Fibroblast of gingiva (primary cell): ENCODE measurements at places on chromosomes 11 and 22.

DNA sequence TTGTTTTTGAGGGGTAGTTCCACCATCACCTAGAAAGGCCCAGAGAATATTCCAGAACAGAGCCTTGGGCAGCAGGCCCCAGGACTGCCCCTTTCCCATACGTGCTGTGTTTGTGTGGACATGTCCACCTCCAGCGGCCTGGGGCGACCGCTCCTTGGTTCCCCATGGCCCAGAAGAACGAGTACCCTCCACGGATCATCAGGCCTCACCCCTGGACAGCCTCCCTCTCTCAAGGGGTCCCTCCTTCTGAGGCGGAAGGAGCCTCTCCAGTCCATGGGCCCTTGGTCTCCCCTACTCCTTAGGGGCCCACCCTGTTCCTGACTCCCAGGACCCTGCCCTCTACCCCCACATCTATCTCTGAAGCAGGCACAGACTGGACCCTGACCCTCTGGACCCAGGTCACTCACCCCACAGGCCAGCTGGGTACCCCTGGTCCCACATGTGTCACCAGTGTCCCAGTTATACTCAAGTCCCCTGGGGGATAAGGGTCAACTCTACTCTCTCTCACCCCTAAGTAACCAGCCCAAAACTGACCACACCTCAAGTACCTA, 32.6 kb downstream of the IGLL5 start:
- DNase-seq, result no peak

GRCh38 chr22:35043252-35043933, 22.6 kb upstream of the ISX start:
- no peak for DNase-seq

DNA sequence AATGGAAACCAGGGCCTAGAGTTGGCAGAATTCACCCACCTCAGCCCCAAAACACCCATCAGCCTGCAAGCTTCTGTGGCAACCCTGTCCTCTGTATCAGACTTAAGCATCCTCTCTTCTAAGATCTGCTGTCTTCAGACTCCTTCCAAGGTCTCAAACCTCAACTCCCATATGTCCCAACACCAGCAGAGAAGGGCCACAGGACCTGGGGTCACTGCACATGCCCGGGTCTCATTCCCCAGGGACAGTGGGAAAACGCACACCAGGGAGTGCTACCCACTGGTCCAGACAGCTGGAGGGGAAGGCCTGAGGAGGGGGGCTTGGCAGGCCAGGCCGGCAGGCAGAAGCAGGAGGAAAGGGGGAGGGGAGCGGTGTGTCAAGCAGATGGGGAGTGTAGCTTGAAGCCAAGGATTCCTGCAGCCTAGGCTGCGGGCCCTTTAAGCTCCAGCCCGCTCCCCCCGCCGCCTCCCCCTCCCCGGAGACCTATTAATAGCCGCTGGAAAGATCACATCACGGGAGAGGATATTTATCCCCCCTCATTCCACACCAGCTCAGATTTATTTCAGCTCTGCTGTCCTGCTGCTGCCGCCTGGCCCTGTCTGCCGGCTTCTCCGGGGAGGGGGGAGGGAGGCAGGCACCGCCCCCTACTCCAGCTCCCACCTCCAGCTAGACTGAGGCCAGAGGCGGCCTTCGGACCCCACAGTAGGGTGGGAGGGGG, 16.7 kb downstream of the BCL9L start:
- DNase-seq, result peak; percentile 94

- DNase-seq, result no peak
Observed at GRCh38 chr11:2576111-2576510, 123.7 kb downstream of the KCNQ1OT1 start.

- DNase-seq, result no peak
Observed at GRCh38 chr11:72741429-72741833, 10.8 kb downstream of the ARAP1 start.

- no peak for DNase-seq
Observed at GRCh38 chr22:45966895-45967365, 10.0 kb downstream of the WNT7B start.

- no peak for DNase-seq
Observed at GRCh38 chr11:33869481-33870422, 22.1 kb downstream of the LMO2 start.

DNA sequence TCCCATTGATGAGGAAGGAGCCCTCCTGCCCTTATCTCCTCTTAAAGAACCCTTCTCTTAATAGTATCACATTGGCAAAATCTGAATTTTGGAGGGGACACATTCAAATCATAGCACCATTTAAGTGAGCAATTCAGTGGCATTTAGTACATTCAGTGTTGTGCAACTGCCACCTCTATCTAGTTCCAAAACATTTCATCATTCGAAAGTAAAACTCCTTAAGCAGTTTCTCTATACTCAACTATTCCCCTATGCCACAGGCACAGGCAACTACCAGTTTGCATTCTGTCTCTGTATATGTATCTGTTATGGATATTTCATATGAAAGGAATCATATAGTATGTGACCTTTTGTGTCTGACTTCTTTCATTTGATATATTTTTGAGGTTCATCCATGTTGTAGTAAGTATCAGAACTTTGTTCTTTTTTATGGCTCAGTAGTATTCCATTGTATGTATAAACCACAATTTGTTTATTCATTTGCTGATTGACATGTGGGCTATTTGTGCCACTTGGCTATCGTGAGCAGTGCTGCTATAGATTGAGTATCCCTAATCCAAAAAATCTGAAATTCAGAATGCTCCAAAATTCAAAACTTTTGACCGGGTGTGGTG, 22.9 kb downstream of the FAR1 start:
- peak; percentile 19 for DNase-seq

DNA sequence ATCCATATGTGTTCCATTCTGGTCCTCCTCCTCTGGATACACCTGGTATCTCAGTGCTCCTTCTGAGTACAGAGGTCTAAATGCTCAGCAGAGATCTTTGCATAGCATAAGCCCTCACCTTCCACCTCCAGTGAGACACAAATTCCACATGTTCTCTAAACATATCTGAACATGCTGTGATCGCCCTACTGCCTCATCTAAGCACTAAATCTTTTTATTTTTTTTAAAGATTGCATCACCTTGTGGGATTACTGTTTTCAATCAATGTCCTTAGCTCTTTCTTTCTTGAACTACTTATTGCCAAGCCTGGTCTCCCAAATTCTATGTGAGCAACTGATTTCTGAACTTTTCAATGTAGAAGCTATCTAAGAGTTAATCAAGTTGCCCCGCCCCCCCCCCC, 113.4 kb downstream of the TRPC6 start:
- peak; percentile 20 for DNase-seq

- no peak for DNase-seq
Observed at GRCh38 chr11:87038235-87038977, 672 bp downstream of the TMEM135 start.

DNA sequence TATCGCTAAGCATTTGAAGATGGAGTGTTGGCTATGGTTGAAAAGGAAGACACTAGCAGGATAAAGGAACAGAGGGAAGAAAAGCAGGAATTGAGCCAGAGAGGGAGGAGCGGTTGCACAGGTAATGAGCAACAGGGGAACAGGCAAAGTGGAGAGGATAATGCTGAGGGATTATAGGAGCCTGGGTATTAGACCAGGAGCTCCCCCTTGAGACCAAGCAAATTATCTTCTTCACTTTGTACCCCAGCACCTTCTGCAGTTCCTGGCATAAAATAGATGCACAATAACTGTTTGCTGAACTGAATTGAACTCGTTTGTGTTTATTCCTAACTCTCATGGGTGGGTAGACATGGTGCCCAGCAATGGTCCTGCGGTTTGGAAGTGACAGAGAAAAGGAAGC, 54.6 kb upstream of the OR5P2 start:
- DNase-seq, result no peak

DNA sequence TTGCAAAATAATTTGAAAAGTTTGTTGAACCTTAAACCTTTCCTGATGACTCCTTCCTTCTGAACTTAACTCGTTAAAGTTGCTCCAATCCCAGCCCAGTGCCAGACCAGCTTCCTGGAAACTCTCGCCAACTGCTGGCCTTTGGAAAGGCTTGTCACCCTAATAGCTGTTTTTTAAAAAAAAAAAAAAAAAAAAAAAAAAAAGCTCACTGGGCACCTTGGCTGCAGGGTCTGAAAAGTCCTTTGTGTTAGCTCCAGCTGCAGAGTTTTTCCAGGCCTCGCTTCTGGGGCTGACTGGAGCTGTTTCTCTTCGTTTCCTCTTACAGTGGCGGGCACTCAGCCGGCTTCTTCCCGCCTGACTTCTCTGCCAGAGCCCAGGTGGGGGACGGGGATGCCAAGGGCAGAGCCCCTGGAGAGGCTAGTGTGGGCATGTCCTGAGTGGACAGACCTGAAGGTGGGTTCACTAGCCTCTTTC, 25.1 kb downstream of the KCNQ1OT1 start:
- DNase-seq, result no peak

- DNase-seq, result no peak
Observed at GRCh38 chr11:18974192-18974591, 35.0 kb upstream of the MRGPRX1 start.

DNA sequence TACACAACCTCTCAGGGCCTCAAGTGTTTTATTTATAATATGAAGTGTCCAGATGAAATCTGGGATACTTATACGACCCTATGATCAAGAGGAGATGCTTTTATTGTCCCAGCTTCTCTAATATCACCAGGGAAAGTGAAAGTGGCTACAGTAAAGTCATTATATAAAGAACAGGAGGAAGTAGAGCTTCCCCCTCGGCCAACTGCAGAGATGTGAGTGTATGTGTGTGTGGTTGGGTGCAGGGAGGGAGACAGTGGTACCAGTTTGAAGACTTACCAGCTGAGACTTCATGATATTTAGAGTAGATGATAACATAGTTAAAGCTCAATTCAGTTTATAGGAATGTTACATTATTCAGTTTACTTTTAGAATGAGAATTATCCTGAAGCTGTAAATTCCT, 373.6 kb upstream of the DDI1 start:
- no peak for DNase-seq
